Right cardiac atrium (tissue), 5 donors: ENCODE measurements at places on chromosomes 5 and 9. TPM values are rescaled to one million over a fixed set of nuclear protein-coding genes. Genes with fewer than 3 reads are reported as not detected.

- no peak for DNase-seq
These were observed 122.5 kb downstream of the EHMT1 start for GRCh38 chr9:137741330-137741729.

DNA sequence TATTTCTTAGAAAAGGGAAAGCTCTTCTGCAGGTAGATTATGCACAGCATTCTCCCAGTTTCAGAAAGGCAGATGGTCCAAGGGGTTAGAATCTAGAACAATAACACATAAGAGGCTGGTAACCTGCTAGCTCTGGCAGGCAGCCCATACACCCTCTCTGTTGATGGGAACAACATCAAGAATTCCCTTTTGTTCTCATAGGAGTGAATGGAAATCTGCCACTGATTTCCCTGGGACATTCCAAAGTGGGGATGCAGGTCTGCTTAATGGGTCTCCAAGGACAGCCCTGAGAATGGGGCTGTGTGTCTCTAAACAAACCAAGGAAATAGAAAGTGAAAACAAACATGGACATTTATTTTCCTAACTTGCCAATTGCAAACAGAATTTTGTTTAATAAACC, 456.8 kb downstream of the EBF1 start:
- peak; percentile 60 for DNase-seq

GRCh38 chr9:114811966-114812636, 6.3 kb upstream of the TNFSF15 start:
- DNase-seq: no peak

Gene PDE8B
- 49.2 TPM for total RNA-seq

- DNase-seq: no peak
These were observed 706.7 kb upstream of the PTPRD start for GRCh38 chr9:11319538-11319937.

Gene N4BP3
- total RNA-seq: 0.15 TPM

DNA sequence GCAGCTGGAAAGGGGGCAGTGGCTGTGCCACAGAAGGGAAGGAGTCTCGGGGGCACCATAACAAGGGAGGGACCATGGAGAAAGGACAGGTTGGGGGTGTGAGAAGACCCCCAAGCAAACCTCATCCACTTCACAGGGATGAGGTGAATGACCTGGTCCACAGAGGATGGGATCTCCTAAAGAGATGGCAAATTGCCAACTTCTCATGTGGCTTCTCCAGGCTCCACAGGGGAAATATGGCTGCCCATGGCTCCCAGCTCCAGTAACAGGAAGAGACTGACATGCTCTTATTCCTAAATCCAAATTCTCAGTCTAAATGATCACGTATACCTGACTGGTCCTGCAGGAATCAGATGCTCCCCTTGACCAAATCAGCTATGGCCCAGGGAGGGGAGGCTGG, 340.4 kb downstream of the SPOCK1 start:
- DNase-seq: no peak

- no peak for DNase-seq
These were observed 336.1 kb downstream of the CWC27 start for GRCh38 chr5:65104831-65105230.

Gene MARCHF3
- total RNA-seq: 16.3 TPM

- no peak for DNase-seq
These were observed 82.0 kb upstream of the TRIO start for GRCh38 chr5:14061106-14061505.

Gene COL15A1
- total RNA-seq: 61.2 TPM
